ENCODE measurements at places on chromosomes 16 and 17.

DNA sequence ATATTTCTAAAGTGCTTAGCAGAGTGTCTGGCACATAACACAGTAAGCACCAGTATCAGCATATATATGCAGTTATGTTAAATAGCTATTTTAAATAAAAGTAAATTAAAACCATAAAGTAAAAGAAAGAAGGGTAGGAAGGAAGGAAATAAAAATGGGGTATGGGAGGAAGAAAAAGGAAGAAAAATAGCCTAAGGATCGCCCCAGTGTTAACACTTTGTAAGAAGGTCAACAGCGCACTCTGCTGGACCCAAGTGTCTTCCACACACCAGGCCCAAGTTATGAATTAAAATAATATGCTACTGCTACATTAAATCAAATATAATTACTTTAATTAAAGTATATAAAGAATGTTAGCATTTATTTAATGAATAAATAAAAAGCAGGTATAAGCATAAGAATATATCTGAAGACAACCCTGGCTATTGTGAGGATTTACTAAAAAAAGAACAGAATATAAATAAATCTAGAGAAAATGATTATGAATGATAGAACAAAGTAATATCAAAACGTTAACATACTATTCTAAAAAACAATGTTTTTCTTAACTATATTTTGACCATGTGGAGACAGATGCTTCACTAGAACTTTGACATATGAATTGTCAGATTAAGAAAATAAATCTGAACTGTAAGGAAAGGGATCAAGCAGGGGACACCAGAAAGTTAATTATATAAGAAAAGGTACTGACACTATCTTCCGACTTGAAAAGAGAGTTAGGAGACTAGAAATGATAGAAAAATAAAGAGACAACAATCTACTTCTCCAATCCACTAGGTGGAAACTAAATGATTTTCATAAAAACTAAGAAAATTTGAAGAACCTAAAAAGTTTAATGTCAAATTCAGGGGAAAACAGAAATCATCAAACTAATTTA, 25.9 kb downstream of the BRIP1 start:
- peak; percentile 56 for DNase-seq

DNA sequence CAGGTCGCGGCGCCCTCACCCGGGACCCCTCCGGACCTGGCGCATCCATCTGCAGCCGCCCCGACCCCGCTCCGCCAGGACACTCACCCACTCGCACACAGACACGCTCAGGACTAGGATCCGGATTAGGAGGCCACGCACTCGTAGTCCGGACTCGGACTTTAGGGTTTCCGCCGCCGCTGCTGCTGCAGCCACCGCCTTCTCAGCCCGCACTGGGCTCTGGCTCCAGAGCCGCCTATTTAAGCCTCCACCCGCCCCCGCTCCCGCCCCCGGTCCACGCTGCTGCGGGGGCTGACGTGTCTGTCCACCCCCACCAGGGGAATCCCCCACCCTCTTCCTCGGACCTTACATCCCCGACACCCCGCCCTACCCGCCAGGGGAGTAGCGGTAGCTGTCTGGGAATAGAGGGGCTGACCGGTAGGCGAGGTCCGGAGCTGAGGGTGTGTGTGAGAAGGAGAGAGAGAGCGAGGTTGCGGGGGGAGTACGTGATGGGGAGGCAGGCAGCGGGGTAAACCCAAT, at the start of gene RRAD:
RRAD (minus strand) TSS at position 214 of the 519 bp plus-strand sequence. CDS start 356 bp downstream, outside the sequence.
- peak; percentile 18 for DNase-seq

DNA sequence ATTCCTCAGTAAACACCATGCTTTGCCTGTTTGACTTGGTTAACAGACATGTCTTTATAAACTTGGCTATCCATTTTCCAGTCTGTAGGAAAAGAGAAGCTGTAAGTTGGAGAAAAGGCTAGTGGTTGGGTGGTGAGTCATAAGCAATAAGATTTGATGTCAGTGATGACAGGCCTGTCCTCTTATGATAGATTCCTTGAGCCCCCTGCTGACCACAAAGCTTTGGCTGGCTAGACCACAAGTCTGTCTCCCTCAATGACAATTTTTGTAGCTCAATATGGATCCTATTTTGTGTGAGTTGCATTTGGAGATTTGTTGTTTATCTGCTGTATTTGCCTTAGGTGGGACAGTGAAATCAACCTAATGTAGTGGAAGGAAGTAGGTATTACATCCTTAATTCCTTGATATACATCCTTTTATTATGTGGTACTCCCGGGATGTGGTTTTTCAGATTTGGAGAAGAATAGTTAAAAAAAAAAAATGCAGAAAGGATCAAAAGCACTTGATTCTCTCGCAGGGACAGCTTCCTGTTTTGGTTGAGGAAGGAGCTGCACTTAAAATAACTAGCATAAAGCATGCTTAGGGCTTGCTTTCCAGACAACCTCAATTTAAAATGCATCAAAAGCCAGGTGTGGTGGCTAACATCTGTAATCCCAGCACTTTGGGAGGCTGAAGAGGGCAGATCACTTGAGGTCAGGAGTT, 67.4 kb downstream of the SIAH1 start:
- DNase-seq = peak; percentile 51

DNA sequence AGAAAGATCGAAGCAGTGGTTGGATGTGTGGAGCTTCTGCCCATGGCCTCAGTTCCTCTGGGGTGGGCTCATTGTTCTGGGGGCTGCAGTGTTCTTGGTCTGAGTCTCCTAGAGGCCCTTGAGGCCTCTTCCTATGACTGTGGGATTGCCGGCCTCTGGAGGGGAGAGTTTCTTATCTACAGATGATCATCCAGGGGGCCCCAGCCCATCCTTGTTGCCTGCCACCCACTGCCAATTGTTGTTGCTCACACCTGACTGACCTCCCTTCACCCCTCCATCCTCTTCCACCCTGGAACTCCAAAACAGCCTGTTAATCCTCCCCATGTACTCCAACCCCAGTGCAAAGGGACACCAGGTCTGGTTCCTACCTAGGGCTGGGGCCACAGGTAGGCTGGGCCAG, 5.9 kb downstream of the B3GNT9 start:
- DNase-seq = no peak

DNA sequence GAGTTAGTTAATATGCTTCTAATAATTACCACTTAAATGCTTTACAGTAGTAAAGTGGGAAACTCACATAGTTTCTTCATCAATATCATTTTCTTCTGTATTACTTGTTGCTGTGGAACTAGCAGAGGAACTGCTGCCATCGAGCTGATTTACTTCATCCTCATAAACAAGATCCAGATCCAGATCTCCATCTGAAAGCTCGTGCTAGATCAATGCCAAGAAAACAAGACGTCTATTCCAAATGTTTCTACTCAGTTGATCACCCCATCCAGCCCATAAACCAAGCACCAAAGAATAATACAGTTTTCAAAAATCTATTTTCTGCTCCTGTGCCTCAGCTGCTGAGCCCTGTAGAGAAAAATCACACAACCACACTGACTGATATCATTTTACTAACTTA, 59.1 kb downstream of the TRIM37 start:
- DNase-seq = no peak

- no peak for DNase-seq
These were observed 139.4 kb downstream of the CPPED1 start for GRCh38 chr16:12664164-12664733.

Data from activated CD4-positive, alpha-beta memory T cell treated with anti-CD3 and anti-CD28 coated beads for 36 hours (primary cell).